ENCODE measurements at places on chromosomes 7 and 10.

- no peak for DNase-seq
These were observed 8.3 kb downstream of the NEBL start for GRCh38 chr10:20888620-20889330.

- peak; percentile 92 for DNase-seq
These were observed at the start of gene MAPK8 for GRCh38 chr10:48306265-48306869. Gene MAPK8 (plus strand): TSS chr10:48306677. CDS start chr10:48401661, 94,984 bp downstream.

DNA sequence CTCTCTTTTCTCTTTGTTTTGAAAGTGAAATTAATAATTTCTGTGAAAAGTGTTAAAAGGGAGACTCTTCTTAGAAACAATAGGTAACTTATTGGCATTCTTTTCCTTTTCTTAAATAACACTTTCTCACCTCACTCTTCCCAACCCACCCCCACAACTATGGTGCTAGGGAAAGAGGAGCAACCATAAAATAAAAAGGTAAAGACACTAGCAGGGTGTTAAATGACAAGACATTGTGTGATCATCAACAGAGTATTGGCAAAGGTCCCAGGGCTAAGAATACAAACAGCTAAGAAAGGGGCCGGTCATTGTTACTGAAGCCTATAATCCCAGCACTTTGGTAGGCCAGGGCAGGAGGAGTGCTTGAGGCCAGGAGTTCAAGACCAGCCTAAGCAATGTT lies 183.7 kb downstream of the NEBL start:
- no peak for DNase-seq

DNA sequence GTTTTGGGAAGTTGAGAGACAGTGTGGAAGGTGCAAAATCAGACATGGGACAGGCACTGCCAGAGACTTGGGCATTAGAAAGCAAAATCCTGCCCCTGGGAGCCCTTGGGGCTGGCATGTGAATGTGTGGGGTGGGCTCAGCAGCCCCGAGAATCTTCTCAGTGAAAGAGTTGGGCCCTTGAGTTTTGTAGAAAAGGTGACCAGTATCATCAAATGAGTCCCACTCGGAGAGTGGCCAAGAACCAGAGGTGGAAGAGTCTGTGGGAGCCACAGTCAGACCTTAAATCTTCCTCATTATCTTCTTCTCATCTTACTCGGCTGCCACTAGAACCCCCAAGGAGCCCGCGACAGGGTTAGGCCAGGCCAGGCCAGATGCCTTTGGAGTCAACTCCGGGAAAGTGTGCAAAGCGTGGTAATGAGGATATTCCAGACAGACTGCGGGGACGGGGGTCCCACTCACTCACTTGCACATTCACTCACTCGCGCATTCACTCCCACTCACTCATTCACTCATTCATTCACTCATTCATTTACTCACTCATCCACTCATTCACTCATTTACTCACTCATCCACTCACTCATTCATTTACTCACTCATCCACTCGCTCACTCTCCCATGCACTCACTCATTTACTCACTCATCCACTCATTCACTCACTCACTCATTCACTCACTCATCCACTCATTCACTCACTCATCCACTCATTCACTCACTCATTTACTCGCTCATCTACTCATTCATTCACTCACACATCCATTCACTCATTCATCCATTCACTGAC lies 74.9 kb downstream of the CARD11 start:
- no peak for DNase-seq

- no peak for DNase-seq
These were observed 170.9 kb downstream of the ZMYND11 start for GRCh38 chr10:306007-306674.

DNA sequence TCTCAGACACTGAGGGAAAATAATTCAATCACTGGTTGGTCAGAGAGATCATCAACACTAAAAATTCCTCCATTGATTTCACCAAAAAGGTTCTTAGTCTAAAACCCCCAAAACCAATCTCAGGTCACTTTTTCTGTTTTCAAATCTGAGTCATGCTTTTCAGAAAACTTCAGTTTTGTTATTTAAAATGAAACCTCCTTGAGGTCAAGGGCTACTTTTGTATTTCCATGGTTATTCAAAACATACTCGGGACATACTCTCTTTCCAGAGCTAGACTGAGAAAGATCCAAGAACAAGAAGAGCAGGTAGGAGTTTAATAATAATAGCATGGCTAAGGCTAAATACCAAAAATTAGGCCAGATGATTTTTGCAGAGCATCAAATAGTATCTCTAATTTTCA lies 152.8 kb downstream of the SDHAF3 start:
- no peak for DNase-seq

GRCh38 chr7:94069162-94069739 lies 65.1 kb upstream of the BET1 start:
- DNase-seq, result no peak

DNA sequence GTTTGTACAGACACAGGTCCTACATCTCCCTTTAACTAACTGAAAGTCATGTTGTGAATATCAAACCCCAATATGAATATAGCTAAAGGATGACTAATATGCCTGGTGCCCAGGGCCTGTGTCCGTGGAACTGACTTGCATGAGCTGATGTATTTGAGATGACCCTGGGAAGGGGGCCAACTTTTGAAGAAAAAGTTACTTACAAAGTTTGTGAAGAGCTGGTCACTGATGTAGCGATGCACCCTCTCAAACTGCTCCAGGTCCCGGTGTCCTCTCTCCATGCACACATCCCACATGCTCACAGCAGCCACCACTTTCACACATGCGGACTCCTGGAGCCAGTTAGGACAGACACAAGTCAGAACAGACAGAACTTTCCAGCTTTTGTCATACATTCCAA lies 106.2 kb downstream of the ABCC2 start:
- DNase-seq, result no peak

- DNase-seq, result no peak
These were observed 3.0 kb upstream of the HOXA2 start for GRCh38 chr7:27105301-27106031.

- DNase-seq, result no peak
These were observed 1355.5 kb upstream of the LRRTM3 start for GRCh38 chr10:65570143-65571010.

- DNase-seq, result no peak
These were observed 28.4 kb upstream of the ZNF273 start for GRCh38 chr7:64874562-64875250.

DNA sequence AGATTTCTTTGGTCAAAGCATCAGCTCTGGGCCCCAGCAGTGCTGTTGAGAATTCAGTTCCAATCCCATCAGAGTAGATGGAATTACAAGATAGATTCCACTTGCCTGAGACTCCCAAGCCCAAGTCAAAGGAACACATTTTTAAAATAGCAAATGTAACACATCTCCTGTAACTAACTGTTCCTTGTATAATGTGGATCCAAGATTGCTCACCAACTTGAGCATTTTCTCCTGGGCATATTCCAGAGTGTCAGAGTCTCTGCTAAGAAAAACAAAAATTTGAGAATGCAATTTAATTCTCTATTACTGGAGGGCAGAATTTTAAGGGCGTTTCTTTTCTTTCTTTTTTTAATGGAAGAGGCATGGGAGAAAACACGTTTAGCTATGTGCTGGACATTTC lies 136.7 kb downstream of the NEBL start:
- DNase-seq, result no peak

GRCh38 chr10:1461016-1461415 lies 276.3 kb downstream of the ADARB2 start:
- DNase-seq, result no peak

GRCh38 chr7:41294556-41295454 lies 408.1 kb downstream of the INHBA start:
- no peak for DNase-seq

DNA sequence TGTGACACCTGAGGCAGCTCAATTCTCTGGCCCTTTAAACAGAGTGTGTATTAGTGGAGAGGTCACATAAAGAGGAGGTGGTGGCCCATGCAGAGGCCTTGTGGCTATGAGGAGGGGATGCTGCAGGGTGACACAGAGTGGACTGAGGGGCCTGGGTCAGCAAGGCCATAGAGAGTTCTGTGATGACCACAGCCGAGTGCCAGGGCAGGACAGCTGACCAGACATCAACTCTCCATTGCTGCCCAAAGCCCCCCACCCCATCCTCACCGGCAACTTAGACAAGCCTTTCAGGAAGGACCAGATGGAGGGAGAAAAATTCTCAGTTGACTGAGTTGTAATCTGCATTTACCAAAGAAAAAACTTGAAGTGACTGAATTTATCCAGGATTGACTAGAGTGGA lies 378.1 kb downstream of the RPS24 start:
- no peak for DNase-seq

GRCh38 chr10:98832738-98833137 lies 386.0 kb upstream of the HPS1 start:
- no peak for DNase-seq

GRCh38 chr7:157519798-157520244 lies 183.0 kb downstream of the DNAJB6 start:
- no peak for DNase-seq

GRCh38 chr7:117251687-117252086 lies 71.2 kb downstream of the WNT2 start:
- DNase-seq, result no peak

DNA sequence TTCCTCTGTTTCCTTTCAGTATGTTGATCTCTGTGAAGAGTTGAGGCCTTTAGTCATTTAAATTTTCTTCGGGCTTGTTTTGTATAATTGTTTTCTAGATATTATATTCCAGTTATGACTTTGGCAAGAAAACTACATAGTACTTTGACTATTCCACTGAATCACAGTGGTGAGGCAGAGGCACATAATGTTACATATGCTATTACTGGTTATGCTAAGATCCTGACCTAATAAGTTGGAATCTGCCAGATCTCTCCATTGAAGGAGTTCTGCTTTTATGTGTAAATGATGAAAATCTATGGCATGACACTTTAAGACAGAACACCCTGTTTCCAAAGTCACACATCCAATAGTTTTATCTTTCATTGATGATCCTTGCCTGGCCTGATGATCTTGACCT lies 83.7 kb downstream of the CYP2C19 start:
- DNase-seq, result no peak

DNA sequence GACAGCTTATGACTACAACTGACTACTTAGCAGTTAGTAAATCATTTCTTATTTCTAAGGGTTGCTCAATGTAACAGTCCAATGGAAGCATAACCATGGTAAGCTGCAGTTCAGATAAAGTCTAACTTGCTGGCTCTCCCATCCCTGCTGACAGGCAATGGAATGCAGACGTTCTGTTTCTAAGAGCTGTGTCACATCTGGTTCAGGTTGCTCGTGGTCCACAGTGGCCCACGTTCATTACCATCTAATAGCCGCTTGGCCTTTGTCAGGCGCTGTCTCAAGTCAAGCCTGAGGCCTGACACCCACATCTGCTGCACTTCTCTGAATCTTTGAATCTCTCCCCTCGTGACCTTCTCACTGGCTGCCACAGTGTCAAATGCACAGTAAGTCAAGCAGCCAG lies 240.8 kb downstream of the FGFR2 start:
- no peak for DNase-seq

GRCh38 chr7:25849500-25850184 lies 302.4 kb upstream of the NFE2L3 start:
- no peak for DNase-seq

DNA sequence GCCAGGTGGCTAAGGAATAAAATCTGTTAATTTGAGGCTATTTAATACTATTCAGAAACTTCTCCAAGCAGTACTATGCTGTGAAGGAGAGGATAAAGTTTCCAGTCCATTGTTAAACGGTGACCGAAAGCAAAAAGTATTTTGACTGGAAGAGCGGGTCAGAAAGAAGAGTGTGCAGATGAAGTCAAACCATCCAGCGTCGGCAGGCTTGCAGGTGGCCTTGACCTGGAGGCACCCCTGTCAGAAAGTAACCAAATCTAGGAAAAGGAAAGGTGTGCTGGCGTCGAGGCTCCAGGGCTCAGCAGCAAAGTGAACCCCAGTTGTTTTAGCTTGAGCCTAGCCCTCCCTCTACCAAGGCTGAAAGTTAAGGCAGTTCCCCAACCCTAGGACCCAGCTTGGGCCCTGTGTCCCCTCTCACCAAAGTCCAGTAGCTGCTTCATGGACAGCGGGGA lies 544 bp downstream of the PDK4 start:
- no peak for DNase-seq

DNA sequence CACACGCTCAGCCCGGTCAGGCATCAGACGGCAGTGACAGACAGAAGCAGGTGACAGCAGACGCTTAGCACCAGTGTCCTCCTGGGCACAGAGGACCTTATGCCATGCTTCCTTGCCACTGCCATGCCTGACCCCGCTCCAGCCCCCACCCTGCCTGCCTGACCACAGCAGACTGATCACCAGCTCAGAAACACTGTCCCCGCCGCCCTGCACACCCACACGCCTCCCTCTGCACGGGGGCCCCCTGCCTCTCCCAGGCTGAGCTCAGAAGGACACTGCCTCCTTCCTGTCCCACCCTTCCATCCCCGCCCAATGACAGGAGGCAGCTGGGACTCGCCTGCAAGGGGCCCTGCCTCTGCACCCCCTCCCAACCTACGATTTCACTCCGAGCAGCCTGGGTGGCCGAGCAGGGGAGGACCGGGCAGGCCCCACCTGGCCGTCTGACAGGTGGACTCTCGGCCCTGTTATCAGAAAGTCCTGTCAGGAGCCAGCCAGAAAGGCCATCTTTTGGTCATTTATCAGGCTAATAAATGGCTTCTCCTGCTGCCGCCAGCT lies 183.4 kb downstream of the ELFN1 start:
- no peak for DNase-seq

- DNase-seq, result no peak
These were observed 853.5 kb downstream of the GATA3 start for GRCh38 chr10:8908013-8908412.

GRCh38 chr10:6498771-6499170 lies 81.3 kb downstream of the PRKCQ start:
- DNase-seq, result peak; percentile 34

- no peak for DNase-seq
These were observed 150.9 kb downstream of the UBE2H start for GRCh38 chr7:129801882-129802281.

GRCh38 chr7:95421847-95422444 lies 12.9 kb downstream of the PON2 start:
- no peak for DNase-seq

- no peak for DNase-seq
These were observed 34.0 kb downstream of the PRKAR2B start for GRCh38 chr7:107078517-107078966.

DNA sequence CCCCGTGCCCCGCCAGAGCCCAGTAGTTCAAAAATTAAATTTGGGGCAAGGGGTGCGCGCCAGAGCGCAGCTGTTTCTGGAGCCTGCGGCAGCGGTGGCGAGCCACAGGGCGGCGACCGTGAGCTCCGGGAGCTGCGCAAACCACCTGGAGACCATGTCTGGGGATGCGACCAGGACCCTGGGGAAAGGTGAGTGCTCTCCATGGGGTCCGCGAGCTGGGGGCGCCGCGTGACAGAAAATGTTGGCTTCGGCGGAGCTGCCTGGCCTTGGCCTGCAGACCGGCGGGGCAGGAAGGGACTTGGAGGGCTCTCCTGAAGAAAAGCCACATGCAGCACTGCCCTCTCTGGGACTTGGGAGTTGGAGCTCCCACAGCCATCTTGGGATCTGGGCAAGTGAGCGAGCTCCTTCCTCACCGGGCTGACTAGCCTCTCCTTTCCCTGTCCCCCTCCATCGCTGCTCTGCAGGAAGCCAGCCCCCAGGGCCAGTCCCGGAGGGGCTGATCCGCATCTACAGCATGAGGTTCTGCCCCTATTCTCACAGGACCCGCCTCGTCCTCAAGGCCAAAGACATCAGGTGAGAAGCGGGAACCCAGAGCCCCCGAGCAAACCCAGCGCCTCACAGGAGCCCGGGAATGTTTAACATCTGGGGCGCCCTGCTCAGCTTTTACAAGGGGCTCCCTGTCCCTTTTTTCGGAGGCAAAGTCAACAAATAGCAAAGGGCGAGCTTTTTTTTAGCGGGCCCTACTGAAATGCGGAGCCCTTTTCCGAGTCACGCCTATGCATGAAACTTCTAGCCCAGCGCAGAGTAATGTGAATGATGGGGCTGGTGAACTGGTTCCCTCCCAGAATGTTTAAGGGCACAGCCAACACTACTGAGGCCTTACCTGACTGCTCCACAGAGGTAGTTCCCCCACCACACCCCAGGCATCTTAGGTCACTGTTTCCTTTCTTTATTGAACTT lies 6.1 kb downstream of the GSTO2 start:
- no peak for DNase-seq
